ENCODE measurements at places on chromosomes 2 and 18.

DNA sequence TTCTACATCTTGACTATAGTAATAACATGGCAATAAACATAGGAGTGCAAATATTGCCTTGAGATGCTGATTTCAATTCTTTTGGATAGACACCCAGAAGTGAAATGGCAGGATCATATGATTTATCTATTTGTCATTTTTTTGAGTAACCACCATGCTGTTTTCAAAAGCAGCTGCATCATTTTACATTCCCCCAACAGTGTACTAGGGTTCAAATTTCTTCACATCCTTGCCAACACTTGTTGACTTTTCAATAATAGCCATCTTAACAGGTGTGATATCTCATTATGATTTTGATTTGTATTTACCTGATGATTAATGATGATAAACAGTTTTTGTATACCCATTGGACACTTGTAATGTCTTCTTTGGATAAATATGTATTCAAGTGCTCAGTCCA, 90.8 kb downstream of the STRADB start:
- no peak for DNase-seq

GRCh38 chr2:38037757-38038621, 38.0 kb downstream of the CYP1B1 start:
- DNase-seq, result no peak

GRCh38 chr18:74840492-74841167, 243.0 kb downstream of the ZNF407 start:
- no peak for DNase-seq

DNA sequence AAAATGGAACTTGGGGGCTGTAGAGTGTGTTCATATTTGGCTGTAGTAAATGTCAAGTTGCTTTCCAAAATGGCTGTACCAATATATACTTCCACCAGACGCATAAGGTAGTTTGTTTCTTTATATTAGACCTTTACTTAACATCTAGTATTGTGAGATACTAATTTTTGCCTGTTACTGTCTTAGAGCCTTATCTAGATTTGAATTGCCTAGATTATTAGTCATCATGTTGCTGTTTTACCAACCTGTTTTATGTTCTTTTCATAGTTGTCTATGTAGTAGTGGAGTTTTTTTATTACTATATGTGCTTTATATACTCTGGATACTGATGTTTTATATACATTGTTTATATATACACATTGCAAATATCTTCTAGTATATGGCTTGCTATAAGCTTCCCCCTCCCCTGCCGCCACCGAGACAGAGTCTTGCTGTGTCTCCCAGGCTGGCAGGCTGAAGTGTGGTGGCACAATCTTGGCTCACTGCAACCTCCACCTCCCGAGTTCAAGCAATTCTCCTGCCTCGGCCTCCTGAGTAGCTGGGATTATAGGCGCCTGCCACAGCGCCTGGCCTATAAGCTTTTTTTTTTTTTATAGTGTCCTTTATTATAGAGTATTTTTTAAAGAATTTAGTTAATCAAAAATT, 18.9 kb downstream of the SLC39A10 start:
- no peak for DNase-seq

DNA sequence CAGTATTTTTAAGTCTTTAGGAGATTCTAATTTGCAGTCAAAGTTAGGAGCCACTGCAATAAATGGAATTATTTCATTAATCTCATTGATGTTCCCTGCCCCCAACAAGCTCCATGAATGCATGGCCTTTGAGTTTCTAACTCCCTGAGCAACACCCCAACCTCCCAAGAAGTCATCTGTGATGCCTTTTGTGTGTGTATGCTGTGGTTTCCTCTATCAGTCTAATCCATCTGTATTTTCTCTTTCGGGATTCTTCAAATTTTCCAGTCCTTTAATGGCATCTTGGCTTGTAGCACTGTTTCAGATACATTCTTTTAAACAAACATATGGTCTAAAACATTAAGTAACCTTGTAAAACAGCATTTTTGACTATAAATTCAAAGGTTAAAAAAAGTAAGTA, 16.8 kb downstream of the SERPINB10 start:
- no peak for DNase-seq

DNA sequence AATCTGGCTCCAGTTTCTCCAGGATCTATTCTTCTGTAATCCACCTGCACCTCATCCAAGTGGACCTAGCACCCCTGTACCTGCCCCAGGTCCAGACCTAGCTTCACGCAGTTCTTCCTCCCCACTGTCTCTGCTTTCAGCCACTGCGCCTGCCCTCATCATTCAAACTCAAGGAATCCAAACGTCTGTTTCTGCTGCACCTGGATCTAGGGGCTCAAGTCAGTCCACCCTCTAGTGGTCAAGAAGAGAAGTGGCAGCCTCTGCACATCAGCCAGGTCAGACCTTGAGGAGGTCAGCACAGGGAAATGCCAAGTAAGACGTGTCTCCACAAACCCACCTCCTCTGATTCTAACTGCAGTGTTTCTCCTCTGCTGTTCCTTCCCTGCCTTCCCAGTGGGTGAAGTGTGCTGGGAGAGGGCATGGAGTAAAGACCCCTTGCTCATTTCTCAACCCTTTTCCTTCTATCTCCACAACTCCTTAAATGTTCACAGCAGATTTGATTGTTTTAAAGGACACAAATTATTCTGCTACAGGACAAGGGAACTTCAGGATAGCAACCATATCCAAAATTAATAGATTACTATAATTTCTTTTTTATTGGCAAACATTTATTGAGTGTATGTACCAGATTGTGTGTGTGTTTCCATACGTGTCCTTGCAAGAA, 8.6 kb upstream of the RNF152 start:
- DNase-seq, result no peak

DNA sequence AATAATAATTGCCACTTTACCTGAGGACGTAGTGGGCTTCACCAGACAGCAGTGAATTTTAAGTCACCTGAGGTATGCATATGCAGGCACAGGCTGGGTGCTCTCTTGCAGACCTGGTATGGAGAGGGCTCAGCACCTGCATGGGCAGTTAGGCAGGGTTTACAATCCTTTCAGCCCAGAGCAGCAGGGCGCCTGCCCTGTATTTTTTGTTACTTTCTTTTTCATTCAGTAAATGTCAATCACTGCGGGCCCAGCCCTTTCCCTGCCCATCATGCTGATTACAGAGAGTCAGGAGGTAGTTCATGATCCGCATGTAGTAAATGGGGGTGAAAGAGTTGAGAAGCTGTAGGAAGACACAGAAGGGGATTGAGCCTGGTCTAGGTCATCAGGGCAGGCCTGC, 147.0 kb upstream of the ALPP start:
- DNase-seq, result no peak

DNA sequence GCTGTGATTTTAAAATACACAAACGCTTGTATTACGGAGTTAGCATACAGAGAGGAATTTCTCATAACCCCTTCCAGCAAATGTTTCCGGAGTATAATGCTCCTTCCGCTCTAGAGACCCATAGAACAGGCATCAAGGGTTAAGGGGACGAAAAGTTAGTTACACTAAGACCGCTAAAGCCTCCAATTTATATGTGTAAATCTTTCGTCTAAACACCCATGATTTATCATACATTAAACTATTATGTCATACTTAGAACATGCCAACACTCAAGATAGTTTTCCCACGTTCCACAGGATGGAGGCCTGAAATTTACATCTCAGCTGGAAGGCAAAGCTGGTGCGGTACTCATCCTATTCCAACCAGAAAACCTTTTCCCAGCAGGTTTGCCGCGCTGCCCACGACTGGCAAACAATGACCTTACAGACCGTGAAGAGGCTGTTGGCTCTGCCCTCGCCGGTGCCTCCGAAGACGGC, 650 bp downstream of the ORMDL1 start:
- DNase-seq, result no peak
